Activated T-cell treated with anti-CD3 and anti-CD28 coated beads, Interleukin-2, amount 50 U/mL, for 24 hours (primary cell): ENCODE measurements at places on chromosomes 7 and 10.
A peak's percentile ranks its signal among the peaks of the same experiment; 100 is the strongest.

DNA sequence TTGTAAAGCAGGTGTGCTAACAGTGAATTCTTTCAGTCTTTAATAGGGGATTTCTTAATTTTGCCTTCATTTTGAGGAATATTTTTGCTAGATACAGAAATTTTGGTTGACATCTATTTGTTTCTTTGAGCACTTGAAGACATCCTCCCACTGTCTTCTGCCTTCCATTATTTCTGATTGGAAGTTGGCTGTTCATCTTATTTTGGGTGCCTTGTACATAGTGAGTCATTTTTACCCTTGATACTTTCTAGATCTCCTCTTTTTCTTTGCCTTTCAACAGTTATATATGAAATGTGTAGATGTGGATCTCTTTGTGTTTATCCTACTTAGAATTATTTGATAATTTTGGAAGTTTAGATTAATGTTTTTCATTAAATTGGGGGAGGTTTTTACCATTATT lies 631.0 kb downstream of the AUTS2 start:
- DNase-seq: no peak

- no peak for DNase-seq
These were observed 166.2 kb upstream of the FAM3C start for GRCh38 chr7:121562259-121562658.

DNA sequence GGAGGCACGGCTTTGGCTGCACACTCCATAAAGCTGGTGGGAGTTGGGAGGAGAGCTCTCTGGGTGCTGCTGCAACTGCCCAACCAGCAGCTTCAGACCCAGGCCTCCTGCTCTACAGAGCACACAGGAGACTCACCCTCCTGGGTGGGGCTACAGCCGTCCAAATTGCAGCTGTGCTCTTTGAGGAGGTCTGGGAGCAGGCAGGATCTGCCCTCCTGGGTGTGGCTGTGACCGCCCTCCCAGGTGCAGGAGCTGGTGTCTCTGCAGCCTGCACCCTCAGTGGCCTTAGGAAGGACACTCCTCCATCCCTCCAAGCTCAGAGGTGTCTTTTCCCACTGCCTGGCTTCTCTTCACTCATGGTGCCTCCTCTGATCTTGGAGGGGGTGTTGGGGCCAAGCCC lies 20.0 kb upstream of the PRF1 start:
- no peak for DNase-seq

- DNase-seq: no peak
These were observed 41.4 kb upstream of the GHITM start for GRCh38 chr10:84097787-84098353.

DNA sequence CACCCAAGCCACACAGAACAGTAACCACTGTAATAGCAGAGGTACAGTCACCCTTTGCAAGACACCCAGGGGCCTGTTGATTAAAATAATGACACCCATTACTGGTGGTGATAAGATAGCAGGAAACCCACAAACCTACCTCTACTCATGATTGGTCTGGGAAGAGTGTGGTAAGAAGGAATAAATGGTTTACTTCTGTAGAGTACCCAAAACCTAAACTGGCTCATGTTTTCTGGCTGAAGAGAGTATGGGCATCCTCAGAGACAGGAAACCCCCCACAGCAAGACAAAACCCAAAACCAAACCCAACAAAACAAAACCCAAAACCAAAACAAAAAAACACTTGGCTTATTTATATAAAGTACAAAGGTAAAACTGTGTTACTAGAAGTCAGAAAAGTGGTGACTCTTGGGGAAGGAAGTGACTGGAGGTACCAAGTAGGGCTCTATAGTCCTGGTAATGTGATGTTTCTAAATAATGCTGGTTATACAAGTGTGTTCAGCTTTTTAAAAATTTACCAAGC lies 15.5 kb upstream of the DNAJB12 start:
- DNase-seq: no peak

DNA sequence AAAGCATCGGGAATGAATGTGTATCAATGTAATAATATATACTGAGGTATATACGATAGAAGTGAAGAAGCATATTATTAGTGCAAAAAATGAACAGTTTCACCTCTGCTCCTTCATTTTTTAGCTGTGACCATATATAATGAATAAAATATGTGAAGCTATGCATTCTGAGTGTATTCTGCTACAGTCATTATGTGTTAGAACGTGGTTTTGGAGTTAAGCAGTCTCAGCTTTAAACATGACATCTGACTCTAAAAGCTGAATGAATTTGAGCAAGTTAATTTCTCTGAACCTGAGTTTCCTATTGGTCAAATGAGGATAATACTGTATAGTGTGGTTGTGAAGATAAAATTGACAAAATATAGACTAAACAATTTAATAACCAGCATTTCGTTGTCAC lies 358.1 kb downstream of the SUGCT start:
- DNase-seq: no peak

DNA sequence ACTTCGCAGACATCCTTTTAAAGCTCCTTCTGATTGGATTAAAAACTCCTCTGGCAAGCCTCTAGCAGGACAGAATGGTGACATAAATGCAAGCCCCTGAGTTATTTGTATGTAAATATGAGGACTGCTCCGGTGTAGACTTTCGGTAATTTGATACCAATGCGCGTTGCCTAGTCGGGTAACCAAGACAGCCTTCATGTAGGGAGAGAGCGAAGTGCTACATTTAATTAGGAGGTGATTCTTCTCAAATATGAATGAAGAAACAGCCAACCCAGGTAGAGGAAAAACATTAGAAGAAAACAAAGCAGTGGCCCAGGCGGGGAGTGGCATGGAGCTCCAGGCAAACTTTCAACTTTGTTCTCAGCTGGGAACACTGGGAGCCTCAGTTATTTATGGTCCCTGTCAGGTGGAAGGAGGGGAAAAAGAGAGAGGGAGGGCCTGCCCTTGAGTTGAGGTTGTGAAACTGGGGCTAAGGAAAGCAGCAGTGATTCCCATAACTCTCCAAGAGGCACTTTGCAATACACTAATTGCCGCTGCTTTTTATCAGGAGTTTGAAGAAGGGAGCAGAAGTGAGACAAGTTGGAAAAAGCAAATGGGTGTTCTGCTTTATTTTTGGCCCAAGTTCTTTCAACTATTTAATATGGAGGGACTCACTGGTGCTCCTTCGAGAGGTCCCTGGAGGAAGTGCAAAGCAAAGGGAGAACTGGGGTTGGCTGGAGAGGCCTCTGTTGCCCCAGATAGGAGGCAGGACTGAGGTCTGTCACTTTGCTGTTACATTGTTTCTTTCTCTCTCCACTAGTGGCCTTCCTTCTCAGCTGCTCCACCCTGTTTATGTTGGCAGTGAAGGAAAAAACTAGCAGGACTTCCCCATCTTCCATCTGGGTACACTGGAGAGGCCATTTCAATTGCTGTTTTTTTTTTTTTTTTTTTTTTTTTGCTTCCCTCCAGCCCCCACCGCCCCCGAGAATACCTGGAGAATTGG lies 234.6 kb upstream of the CCDC6 start:
- no peak for DNase-seq

DNA sequence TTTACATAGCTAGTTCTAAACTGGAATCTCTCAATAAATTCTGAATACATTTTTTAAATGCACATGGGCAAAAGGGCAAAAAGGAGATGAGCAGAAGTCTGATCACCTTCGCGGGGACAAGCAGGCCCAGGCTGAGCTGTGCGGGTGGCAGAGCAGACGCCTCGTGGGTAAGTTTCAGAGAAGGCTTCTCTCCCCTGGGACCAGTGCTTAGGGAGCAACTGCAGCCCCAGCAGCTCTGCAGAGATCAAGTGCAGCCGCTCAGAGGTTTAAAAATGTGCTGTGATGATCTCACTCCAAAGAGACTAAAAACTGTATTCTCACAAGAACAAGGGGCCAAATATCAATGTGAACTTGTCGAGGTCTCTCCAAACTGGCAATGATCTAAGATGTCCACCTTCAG lies 264.3 kb upstream of the RNF32 start:
- DNase-seq: no peak

DNA sequence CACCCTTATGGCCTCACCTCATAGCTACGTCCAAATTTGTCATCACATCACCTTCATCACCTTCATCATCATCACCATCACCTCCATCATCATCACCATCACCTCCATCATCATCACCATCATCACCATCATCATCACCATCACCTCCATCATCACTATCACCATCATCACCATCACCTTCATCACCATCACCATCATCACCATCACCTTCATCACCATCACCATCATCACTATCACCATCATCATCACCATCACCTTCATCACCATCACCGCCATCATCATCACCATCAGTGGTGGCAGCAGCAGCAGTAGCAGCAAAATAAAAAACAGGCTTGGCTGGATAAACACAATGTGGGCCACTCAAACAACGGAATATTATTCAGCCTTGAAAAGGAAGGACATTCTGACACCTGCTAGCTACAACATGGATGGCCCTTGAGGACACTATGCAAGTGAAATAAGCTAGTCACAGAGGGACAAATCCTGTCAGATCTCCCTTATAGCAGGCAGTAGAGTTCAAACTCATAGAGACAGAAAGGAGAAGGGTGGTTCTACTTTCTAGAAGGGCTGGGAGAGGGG lies 47.7 kb upstream of the PDGFA start:
- DNase-seq: no peak

GRCh38 chr10:124517931-124518330 lies 56.3 kb downstream of the LHPP start:
- no peak for DNase-seq

DNA sequence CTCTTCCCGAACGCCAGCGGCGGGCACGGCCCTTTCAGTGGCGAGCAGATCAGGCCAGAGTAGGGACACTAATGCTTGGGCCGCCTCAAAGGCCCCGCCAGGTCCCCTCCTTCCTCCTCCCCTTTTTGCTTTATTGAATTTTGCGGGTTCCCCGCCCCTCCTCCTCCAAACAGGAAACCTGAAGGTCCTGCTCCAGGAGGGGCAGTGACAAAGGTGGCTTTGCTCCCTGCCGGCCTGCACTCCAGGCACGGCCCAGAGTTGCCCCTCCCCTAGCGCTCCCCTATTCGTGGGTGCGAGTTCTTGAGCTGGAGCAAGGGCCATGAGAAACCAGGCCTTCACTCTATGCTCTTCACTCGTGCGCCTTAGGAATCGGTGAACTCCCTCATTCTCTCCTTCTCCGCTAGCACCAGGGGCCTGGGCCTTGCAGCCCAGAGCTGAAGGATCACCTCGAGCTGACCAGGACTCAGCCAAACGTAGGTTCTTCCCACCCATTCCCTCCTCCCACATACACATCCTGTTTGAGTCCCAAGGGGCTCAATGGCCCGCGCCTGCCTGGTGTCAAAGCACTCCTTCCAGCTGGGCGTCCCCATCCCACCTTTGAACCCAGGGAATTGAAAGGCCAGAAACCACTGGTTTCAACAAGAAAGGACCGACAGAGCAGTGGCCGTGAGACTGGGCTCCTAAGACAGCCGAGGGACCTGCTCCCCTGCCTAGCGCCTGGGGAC lies 619 bp upstream of the HOXA6 start:
- DNase-seq: no peak

- DNase-seq: no peak
These were observed 94.4 kb downstream of the JAZF1 start for GRCh38 chr7:28086198-28086597.

DNA sequence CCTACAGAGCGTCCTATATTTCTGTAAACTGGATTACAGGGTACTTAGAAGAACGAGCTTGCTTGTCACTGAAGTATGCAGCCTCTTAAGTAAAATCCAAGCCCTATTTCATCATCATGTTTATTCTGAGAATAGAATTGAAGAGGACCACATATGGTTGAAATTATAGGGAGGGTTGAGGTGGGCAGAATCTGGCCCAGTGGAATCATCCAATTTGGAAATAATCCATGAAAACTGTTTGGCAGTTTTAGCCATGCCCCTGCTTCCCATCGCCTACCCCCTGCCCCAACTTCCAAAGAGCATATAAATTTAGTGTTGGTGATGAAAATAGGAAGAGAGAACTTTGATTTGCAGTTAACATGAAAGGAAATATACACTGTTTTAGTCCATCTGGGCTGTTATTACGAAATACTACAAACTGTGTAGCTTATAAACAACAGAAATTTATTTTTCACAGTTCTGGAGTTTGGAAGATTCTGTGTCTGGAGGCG lies 150.4 kb downstream of the PRKG1 start:
- DNase-seq: no peak

DNA sequence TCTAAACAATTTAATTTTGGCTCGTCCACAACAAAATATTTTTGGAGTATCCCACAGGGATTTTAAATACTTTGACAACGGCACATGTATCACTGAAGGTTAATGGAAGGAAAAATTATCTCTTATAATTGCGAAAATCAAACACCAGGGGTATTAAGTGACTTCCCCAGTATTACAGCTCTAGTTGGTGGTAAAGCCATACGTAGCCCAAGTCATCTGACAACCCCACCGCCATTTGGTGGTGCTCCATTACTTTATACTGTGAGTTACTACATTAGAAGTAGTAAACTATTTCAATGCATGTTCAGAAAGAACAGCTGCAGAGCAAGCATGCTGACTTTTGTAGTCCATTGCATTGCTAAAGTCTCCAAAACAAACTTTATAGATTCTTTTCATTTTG lies 179.7 kb downstream of the HGF start:
- no peak for DNase-seq

DNA sequence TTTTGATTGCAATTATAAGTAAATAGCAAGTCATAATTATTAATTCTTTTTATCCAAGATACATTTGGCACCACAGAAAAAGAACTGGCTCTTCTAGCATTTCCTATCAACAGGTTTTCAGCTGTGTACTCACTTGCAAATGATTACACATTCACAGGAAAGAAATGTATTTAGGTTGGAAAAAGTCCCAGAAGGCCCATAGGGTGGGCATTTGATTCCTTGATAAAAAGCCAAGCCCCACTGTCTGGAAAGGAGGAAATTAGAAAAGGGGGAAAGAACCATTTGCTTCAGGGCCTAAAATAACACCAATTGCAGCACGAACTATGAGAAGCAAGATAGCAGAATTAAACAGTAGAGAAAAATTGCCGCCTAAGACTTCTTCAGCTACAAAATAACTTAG lies 80.8 kb upstream of the COL1A2 start:
- DNase-seq: no peak

GRCh38 chr7:22765609-22766008 lies 38.6 kb downstream of the IL6 start:
- no peak for DNase-seq

- peak; percentile 57 for DNase-seq
These were observed 75.4 kb upstream of the PDSS1 start for GRCh38 chr10:26621889-26622711.

- DNase-seq: no peak
These were observed 144.8 kb downstream of the CALN1 start for GRCh38 chr7:72267291-72267800.

DNA sequence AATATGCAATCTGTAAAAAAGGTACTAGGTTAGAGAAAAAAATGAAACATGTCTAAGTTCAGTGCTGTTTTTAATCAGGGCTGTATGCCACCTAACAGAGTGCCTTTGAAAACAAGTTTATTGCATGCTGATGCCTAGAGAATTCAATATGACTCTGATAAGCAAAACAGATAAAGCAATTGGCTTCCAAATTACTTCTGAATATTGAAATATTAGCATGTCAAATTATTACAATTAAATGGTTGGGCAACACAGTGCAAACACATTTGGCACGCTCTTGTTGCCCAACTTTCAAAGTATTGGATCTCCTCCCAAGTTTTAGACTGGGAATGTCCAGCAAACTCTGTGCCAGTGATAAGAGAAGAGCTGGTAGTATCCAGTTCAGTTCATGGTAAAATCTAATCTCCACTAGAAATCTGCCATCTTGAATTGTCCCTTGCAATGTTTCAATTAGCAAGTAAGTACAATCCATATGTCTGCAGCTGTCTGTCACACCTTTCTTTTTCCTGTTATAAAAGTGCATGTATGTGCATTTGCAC lies 65.2 kb upstream of the FAM133B start:
- no peak for DNase-seq
